H54 (cell line): ENCODE measurements at places on chromosomes 13 and 19.

GRCh38 chr13:113207890-113208420 is 514 bp downstream of the PCID2 start:
- peak; percentile 60 for DNase-seq

GRCh38 chr19:50415661-50416033 is 3.1 kb upstream of the SPIB start:
- DNase-seq, result no peak

DNA sequence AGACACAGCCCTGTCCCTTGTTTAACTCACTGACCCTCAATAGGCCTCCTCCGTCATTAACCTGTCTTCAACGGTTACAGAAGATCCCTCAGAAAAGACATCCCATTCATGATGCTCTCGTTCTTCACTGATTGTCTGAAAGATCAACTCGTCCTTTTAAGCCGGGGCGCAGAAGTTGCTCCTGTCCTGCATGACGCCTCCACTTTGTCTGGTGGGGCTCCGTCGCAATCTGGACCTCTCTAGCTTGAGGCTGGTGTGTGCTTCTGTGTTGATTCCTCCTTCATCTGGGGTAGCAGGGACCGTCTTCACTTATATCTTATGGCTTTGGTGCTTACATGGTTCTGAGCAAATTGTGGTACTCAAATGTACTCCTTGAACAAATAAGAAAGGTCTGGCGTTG is 766.0 kb upstream of the PCDH9 start:
- DNase-seq, result no peak

DNA sequence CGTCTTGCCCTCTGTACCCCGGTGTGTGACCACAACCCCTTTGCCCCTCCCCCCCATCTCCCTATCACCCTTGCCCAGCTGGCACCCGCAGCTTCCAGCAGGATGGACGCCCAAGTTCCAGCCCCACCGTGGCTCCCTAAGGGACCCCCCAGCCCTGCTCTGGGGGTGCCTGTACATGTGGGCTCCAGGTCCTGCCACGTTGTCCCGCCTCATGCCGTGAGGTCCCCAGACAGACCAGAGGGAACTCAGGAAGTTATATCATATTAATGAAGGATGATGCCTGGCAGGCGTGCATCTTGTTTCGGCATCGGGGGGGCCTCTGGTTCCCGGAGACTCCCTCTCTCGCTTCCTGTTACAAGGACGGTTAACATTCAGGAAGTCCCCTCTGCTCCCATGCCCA is 1.6 kb upstream of the PTGIR start:
- no peak for DNase-seq

- no peak for DNase-seq
Observed at GRCh38 chr19:47682939-47683338, 30.3 kb upstream of the EHD2 start.

DNA sequence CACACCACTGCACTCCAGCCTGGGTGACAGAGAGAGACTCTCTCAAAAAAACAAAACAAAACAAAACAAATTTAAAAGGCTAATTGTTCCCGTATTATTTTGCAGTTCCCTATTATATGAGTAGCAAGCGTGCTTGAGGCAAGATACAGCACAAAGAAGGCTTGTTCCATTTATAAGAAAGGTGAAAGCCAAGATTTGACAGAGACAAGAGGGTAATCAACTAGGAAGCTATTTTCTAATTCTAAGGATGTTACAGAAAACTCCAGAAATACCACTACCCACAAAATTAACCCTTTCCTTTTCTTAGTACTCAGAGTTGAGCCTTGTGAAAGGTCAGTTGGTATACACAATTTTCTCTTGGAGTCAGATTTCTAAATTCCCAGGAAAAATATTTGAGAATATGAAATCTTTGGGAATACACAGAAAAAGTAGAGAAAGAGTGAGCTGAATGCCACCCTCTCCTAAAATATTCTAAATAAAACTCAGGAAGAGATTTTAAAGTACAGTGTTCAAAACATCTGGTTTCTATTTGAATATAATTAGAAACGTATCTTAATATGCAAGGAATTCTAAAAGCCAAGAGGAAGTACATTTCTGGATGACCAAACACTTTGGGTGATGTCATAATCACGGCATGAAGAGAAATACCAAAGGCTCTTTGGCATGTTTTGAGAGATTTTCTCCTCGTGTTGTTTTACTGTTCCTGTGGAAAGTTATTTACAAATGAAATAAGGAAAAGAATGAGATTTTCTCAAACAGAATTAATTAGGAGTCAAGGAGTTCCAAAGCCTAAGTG is 63.0 kb upstream of the FLT1 start:
- DNase-seq, result no peak

DNA sequence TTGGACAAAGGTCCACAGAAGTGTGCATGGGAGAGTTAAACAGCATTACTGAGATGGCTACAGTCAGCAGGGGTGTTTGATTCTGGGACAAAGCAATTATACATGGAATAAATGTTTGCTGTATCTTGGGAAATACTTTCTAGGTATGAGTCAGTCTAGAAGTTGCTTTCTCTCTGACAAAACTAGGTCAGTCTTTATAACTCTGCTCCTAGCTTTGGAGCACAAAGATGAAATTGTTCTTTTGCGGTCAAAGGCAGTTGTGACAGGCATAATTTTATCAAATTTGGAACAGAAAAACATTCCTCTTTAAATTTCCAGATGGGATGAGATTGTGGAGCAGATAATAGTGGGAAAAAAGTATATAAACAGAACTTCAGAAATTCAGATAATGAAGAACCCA is 1045.4 kb upstream of the MIR17HG start:
- peak; percentile 30 for DNase-seq

DNA sequence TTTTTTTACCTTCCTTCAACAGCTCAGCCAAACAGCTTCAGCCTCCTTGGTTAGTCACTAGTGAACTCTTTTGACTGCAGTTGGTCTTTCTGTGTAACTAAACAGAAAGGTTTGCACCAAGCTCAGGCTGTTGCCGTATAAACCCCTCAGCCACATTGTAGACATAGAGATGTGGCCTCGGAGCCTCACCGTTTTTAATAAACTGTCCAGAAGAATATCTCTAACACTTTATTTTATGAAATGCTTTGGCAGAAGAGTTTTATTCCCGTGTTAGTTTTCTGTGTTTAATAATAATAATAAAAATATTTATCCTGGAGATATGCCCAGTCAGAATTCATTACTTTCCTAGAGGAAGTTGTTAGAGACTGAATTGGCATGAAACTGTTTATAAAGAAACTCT is 171.7 kb upstream of the MAB21L1 start:
- no peak for DNase-seq

GRCh38 chr19:13718733-13719132 is 45.6 kb upstream of the MRI1 start:
- DNase-seq, result no peak

- DNase-seq, result no peak
Observed at GRCh38 chr19:19562665-19563347, 24.7 kb downstream of the CILP2 start.

DNA sequence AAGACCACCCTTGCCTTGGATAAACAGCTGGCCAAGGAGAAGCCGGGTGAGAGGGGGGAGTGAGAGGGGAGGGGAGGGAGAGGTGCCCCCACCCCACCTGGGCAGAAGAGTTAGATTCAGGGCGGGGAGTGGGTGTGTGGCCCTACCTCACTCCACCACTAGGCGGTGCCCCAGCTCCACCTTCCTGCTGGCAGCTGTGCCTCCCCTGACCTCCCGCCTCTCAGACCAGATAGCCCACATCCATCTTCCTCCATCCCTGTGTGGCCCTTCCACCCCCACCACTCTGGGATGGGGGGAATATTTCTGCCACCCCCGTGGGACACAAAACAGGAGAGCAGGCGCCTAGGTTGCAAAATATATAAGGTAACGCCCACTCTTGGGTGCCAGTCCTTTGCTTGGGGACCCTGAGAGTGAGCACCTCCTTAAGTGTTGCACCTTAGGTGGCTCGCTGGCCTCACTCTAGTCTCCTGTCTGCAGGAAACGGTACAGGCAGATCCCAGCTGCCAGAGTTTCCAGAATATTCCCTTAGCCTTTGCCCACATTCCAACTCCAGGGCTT is 13.8 kb upstream of the EHD2 start:
- peak; percentile 68 for DNase-seq

DNA sequence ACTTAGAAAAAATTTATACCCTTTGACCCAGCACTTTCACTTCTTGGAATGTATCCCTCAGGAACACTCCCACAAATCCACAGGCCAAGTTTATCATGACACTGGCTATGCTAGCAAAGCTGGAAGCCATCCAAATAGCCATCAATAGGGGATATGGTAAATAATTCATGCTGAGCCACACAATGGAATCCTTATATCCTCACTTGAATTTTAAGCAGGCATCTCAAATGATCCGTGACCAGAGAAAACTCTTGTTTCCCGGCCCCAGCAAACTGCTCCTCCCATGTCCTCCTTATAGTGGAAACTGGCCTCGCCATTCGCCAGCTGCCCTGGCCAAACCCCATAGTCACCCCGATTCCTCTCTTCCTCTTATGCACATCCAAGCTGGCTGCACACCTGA is 37.6 kb downstream of the GRIK5 start:
- no peak for DNase-seq

DNA sequence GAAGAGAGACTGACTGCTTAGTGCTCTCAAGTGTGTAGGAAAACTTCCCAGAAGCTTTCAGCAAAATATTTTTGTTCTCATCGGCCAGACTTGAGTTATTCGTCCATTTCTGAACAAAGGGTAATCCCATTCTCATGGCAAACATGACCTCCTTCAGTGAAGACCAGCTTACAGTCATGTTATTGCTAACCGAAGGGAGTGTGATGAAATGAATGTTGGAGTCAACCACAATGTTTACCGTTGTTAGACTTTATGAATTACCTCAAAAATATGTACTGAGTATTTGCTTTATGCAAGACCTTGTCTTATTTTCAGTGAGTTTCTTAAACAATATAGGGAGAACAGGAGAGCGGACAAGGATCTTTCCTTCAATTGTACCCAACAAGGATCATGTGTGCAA is 228.6 kb downstream of the LMO7 start:
- DNase-seq, result no peak

- no peak for DNase-seq
Observed at GRCh38 chr13:101627556-101627943, 175.1 kb downstream of the ITGBL1 start.
